ENCODE measurements at places on chromosomes 2 and 18.

- no peak for DNase-seq
These were observed 112.4 kb downstream of the MIB1 start for GRCh38 chr18:21853016-21853415.

GRCh38 chr2:175435012-175435411, 253.5 kb upstream of the ATP5MC3 start:
- DNase-seq: no peak

DNA sequence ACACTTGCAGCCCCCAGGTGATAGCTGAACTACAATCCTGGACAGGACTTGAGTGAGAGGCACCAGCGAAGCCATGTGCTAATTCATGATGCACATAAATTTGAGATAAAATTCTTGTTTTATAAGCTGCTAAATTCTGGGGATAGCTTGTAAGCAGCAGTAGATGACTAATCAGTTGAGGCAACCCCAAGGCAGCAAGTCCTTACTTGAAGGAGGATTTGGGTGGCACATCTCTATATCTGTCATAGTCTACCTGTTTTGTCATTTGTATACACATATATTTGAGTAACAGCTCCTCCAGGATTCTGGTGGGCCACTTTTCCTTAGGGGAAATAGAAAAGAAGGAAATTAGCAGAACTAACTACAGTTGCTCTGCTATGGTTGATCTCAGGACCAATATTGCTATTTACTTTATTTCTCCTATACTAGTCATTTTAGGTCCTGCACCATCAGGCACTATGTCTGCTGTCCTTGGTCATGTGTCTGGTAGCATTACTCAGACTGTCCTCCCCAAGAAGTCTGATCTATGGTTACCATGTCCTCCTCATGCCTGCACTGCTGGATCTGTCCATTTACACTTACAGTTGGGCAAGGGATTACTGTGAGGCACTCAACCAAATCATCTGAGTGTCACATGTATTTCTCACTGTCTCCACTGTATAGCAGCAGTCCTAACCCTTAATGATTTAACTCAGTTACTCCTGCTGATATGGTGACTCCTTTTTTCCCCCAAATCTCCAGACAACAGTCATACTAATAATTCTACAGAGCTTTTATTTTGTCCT, 436.0 kb upstream of the CWC22 start:
- no peak for DNase-seq

DNA sequence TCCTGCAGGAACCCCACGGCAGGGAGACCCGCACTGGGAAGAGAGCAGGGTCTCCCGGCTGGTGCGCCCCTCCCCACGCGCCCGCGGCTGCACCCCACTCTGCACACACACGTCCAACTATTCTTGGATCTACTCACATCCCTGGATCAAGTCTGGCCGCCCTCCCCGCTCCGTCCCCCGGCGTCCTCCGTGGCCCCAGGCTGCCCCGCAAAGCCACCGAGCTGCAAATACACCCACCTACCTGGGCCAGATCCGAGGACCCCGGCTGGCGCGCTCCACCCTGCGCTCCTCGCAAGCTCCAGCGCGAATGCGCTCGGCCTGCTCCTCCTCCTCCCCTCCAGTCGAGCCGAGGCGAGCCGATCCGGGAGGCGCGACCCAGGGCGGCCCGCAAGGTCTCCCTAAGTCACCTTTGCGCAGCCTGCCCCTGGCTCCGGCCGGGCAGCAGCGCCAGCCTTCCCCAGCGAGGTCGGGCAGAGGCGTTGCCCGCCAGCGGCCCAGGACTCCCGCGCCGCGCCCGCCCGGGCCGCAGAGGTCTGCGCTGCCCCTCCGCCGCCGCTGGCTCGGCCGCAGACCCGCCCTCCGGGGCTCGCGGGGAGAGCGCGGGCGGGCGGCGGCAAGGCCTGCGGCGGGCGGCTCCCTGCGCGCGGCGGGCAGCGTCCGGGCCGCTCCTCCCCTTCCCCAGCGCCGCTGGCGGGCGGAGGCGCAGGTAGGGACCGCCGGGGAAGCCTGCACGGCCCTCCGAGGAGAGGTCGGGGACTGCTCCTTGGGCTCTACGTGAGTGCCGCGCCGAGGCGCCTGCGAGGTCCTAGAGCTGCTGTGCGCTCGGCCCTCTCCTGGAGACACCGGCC, 126.0 kb downstream of the OSBPL1A start:
- peak; percentile 83 for DNase-seq

DNA sequence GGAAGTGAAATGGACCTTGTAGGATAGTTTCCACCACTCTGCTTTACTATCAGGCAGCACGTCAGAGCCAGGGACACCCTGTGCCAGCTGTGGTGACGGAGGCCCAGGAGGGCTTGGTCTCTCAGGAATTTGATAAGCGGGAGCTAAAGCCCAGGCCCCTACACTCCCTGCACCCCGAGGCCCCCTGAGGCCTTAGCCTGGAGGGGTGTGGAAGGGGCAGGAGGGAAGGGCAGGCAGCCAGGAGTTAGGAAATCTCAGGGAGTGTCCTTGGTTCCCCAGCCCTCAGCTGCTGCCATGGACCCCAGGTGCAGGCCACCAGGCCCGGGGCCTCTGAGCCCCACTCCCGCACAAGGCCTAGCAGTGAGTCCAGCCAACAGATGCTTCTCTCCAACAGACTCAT, 38.2 kb downstream of the PDIA6 start:
- no peak for DNase-seq

- peak; percentile 36 for DNase-seq
These were observed 400.8 kb upstream of the MYT1L start for GRCh38 chr2:2731816-2732284.

- DNase-seq: no peak
These were observed 370.3 kb downstream of the RIT2 start for GRCh38 chr18:42745171-42745570.

DNA sequence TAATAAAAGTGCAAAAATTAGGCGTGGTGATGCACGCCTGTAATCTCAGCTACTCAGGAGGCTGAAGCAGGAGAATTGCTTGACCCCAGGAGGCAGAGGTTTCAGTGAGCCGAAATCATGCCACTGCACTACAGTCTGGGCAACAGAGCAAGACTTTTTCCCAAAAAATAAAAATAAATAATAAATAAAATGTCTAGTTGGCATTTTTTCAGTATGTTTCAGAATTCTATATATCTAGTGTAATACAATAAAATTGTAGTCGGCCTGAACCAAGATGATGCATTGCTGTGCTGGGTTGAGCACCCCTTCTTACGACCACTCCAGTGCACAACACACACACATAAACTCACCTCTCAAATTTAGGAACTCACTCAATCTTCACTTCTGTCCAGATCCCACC, 108.2 kb downstream of the XIRP2 start:
- no peak for DNase-seq

- DNase-seq: no peak
These were observed 254.3 kb downstream of the ACKR3 start for GRCh38 chr2:236823963-236824362.

DNA sequence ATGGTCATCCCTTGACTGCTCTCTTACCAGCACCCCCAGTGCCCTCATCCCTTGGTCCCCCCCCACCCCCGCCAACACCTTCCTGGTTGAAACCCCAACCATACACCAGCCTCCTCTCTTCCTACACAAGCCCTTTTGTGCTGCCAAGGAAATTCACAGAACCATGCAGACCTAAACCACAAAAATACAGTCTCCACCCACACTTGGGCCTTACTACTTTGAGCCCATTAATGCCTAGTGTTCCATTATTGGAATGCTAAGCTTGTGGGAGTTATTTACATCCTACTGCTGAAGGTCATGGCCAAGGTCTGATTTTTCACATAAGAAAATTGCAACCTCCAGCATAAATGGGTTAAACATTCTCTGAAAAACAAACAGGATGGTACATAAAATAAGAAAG, 4.1 kb upstream of the CRACDL start:
- no peak for DNase-seq

- no peak for DNase-seq
These were observed 57.0 kb upstream of the SCN1A start for GRCh38 chr2:166184789-166185188.

DNA sequence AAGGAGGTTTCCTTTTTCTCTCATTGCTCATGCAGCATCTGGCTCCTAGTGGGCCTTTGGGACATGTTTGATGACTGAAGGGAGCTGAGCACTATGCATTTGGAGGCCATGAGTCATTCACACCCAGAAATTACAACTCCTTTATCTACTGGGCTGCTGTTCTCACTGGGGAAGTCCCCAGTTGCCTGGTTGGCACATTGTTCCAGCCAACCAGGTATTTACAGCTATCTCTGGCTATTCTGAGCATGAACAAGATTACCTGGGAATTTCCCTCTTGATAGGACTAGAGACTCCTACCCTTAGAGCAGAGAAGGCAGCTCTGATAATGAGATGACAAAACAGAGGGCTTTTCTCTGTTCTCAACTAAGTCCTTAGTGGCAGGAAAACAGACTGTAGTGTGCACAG, 206.5 kb downstream of the SETBP1 start:
- no peak for DNase-seq

- DNase-seq: no peak
These were observed 66.4 kb downstream of the KCNG2 start for GRCh38 chr18:79864006-79864725.

- no peak for DNase-seq
These were observed 108.6 kb downstream of the C1D start for GRCh38 chr2:67954093-67954748.

GRCh38 chr2:172639823-172640222, 83.9 kb downstream of the PDK1 start:
- no peak for DNase-seq
